ENCODE measurements at places on chromosomes 6 and 20.

GRCh38 chr6:45717715-45718114 is 297.9 kb downstream of the CLIC5 start:
- DNase-seq: no peak

- no peak for DNase-seq
These were observed 269.9 kb downstream of the UST start for GRCh38 chr6:149016716-149017115.

DNA sequence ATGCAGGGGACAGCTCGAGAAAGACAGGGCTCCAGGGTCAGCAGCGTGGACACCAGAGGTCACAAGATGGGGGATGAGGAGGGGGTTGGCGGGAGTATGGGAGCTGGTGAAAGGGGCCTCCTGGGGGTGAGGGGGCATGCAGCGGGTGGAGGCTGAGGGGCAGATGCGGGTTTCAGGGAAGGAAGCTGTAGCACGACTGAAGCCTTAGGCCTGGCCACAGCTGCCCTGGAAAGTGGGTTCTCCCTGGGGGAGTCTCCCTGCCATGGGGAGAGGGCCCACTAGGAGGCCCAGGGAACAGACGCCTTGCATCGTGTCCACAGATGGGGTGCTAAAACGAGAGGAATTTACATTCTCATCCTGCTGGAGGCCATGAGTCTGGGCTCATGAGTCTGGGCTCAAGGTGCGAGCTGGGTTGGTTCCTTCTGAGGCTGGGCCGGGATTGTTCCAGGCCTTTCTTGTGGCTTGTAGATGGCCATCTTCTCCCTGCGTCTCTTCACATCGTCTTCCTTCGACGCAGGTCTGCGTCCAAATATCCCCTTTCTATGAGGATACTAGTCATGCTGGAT is 18.0 kb downstream of the APCDD1L start:
- no peak for DNase-seq

DNA sequence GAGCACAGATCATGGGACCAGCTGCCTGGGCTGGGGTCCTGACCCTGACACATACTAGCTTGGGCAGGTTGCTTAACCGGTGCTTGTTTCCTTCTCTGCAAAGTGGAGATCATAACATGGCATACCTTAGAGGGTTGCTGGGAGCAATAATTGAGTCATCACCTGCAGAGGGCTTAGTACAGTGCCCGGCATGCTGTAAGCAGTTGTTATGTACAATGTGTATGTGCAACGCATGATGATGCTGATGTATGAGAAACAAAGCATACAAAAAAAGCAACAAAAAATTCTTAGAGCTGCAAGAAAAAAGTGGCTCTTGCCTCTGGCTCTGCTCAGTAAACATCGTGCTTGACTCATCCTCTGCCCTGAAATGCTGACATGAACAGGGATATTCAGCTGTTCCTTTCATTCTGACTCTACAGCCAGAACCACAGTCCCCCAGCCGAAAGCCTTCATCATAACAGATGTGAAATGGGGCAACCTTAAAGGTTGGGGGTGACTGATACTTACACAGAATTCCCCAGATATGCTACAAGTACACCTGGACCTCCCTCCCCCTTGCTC is 91.7 kb downstream of the CLIC5 start:
- peak; percentile 73 for DNase-seq

DNA sequence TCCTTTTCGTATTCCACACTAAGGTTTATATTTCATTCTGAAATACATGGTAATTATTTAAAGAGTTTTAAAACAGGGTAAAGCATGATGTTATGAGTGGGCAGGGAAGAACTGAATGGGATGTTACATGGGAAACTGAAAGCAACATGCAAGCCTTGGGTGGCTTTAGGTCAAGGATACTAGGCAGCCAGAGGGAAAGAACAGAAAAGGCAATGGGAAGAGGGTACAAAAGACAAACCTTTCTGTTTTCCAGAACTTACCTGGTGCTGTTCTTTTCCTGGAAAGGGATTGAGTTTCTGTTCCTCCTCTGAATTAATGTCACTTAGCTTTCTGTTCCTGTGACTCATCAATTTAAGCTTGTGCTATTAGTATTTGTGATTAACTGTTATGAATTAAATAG is 71.2 kb upstream of the SMIM8 start:
- DNase-seq: no peak

- DNase-seq: no peak
These were observed 601.7 kb upstream of the ARID1B start for GRCh38 chr6:156175433-156175832.

DNA sequence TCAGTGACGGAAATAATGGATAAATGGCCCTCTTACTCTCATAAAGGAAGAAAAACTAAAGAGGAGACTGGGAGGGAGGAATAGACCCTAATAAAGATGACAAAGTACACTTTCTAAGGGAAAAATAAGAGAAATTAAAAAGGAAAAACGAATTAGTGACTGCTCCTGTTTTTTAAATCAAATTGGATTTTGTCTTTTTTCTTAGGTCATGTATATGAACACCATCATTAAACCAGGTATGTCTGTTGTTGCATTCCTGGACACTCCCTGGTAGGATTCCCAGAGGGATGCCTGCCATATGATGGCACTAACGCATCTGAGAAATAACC is 59.4 kb upstream of the BTN3A2 start:
- no peak for DNase-seq

- no peak for DNase-seq
These were observed 19.3 kb downstream of the KCNK17 start for GRCh38 chr6:39294899-39295298.

DNA sequence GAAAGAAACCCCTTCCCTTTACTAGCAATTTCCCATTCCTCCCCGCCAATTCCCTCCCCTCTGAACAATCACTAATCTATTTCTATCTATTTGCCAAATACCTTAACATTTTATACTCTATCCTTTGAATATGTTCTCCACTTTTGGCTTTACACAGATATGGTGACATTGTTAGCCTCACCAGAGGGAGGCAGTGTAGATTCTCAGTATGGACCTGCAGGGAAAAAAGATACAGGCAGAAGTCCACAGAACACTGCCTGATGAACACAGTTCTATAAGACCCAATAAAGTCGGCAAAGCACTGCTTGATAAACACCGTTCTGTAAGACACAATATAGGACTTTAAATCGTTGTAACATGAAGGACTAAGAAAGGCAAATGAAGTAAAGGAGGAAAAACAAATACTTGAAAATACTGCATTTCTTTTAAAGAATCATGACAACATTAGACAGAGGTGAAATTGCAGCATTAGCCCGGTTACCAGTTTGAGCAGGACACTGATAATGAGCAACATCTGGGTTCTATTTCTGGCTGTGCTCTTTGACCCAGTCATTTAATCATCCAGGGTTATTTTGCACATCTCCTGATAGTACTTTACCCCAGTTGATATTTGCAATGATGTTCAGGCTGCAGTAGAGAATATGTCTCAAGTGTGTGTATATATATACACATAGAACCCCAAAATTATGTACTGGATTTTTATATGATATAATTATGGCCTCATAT is 296.8 kb downstream of the UTRN start:
- peak; percentile 60 for DNase-seq

DNA sequence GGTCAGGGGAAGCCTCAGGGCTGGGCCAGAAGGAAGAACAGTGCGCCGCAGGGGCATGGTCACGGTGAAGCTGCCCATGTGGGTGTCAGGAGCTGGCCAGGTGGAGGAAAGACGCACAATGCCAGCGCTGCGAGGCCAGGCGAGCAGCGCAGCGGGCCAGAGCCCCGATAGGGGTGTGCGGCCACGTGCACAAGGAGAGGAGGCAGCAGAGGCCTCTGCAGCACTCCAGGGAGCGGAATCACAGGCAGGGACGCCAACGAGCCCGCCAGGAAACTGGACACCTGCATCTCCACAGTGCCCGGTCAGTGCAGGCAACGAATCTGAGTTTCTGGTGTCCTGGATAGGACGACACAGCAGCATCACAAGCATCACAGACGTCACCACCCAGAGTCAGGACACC is 35.7 kb downstream of the TAF4 start:
- DNase-seq: no peak

DNA sequence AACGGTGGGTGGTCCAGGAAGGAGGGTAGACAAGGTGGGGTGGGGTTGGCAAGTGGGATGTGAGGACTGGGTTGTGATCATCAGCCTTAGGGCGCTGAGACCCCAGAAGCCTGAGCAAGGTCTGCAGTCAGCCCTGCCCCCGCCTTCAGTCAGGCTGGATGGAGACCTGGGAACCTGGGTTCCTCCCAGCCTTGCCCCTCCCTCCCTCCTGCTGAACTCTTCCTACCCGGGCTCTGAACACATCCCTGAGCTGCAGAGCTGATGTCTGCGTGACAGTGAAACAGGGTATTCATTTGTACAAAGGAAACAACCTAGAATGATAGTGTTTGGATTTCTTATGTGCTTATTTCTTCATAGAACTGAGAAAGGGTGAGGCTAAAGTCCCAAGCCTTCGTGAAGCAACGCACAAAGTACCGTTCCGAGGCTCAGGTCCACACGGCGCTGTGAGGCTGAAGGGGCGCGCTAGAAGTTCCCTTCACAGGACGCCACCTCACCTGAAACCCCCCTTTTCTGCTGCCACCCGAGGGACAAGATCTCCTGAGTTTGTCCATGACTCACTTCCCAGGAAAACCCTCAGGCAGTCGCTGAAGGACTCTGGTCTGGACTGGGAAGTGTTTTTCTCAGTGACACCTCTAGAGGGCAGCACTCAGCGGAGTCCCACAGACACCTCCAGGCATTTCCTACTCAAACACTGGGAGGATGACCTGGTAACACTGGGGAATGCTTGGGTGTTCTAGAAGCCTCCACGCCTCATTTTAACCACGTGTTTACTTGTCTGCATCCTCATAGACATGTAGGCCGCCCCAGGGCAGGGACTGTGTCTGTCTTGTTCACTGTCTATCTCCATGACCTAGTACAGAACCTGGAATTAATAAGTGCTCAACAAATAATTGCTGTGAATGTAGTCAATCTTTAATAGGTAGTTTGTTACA is 1.2 kb downstream of the GSTA5 start:
- peak; percentile 83 for DNase-seq

Data from ELR (cell line).